Activated CD8-positive, alpha-beta memory T cell treated with anti-CD3 and anti-CD28 coated beads, Interleukin-2, amount 10 ng/mL, durations not matched to agents 7 days and 5 days (primary cell): ENCODE measurements at places on chromosomes 6 and 20. TPM values are rescaled to one million over a fixed set of nuclear protein-coding genes. Genes with fewer than 3 reads are reported as not detected.

Gene UBE3D
- total RNA-seq = 4.7 TPM

Gene PRDM13
- total RNA-seq = not detected

Gene PAK5
- not detected for total RNA-seq

Gene OR2J1
- total RNA-seq = not detected

Gene ZNF391
- 0.73 TPM for total RNA-seq

Gene TPBG
- not detected for total RNA-seq

Gene GPR63
- 3.1 TPM for total RNA-seq

Gene NRN1
- 0.26 TPM for total RNA-seq
